ENCODE measurements at places on chromosomes 16 and 17.
A peak's percentile ranks its signal among the peaks of the same experiment; 100 is the strongest.

DNA sequence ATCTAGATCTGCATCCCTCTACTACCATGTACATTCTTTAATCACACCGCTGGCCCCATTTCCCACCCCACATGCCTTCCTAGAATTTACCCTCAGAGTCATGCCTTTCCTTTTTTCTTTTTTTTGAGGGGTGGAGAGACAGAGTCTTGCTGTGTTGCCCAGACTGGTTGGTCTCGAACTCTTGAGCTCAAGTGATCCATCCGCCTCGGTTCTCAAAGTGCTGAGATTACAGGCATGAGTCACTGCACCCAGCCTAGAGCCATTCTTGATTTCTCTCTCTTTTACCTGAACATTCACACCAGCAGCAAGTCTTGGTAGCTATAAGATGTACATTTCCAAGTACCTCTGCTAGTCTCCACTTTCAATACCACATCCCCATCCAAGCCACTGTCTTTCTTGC is 2.1 kb downstream of the PAGR1 start:
- no peak for DNase-seq

DNA sequence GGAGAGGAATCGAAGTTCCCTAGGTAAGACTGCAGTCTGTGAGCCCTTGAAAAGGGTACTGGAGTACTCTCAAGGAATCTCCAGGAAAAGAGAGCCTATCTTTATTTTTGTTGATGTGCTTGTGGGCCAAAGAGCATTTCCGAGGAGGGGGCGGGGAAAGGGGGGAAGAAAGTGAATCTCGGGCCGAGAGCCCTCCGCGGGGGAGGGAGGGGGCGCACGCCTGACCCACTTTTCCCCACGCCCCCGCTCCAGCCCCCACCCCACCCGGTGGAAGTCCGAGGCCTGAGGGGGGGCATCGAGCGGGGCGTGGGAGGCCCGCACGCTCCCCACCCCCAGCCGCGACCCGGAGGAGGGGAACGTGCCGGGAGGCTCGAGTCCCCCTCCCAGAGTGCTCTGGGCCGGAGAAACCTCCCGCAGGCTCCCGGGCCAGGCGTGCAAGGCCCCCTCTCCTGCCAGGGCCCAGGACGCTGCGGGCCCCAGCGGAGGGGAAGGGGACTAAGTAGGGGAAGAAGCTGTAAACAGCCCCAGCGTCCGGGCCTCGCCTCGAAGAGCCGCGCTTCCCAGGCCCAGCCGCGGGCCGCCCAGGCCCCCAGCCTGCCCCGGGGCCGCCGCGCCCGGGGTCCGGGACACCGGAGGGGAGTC is 444 bp downstream of the HELZ start:
- peak; percentile 25 for DNase-seq

GRCh38 chr16:73614131-73614530 is 566.2 kb upstream of the ZFHX3 start:
- no peak for DNase-seq

DNA sequence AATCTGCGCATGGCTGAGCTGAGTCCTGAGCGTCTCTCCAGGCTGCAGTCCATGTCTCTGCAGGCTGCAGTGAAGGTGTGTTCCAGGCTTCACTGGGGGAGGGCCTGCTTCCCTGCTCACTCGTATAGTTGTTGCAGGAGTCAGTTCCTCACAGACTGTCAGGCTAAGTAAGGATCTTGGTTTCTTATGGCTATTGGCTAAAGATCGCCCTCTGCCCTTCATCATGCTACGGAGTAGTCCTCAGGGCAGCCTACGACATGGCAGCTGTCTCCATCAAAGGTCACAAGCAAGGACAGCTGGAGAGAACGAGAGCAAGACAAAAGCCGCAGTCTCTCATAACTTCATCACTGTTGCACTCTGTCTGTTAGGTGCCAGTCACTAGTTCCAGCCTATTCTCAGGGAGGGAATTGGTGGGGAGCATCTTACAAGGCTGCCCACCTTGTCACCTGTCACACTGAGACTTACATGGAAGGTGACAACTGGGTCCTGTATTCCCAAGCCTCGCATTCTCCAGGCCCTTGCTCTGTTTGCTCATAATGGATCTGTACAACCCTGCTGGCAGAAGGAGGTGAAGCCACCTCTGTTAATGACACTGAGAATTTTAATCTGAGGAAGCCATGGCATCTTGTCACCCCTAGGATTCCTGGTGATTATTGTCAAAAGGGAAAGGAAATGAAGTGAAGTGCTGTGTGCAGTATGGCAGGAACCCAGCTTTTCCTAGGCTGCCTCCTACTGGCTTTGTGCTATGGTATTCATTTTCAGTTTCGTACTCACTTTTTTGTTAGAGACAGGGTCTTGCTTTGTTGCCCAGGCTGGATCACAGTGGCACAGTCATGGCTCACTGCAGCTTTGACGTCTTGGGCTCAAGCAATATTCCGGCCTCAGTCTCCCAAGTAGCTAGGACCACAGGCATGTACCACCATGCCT is 43.4 kb downstream of the MFSD11 start:
- no peak for DNase-seq

GRCh38 chr17:61411011-61411260 is 11.3 kb downstream of the TBX2 start:
- no peak for DNase-seq

DNA sequence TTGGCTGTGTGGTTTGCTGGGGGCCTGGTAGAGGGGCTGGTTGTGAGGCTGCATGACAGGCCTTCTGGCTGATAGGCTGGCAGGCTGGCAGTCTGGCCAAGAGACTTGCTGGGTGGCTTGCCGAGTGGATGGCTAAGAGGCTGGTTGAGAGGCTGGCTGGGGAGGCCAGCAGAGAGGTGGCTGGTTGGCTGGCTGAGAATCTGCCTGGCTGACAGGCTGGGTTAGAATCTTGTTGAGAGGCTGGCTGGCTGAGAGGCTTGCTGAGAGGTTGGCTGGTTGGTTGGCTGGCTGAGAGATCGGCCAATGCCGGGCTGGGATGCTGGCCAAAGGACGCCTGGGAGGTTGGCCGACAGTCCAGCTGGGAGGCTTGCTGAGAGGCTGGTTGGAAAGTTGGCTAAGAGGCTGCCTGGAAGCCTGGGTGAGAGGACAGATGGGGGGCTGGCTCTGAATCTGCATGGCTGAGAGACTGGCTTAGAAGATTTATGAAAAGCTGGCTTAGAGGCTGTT is 35.9 kb upstream of the ACSM2B start:
- DNase-seq, result no peak

DNA sequence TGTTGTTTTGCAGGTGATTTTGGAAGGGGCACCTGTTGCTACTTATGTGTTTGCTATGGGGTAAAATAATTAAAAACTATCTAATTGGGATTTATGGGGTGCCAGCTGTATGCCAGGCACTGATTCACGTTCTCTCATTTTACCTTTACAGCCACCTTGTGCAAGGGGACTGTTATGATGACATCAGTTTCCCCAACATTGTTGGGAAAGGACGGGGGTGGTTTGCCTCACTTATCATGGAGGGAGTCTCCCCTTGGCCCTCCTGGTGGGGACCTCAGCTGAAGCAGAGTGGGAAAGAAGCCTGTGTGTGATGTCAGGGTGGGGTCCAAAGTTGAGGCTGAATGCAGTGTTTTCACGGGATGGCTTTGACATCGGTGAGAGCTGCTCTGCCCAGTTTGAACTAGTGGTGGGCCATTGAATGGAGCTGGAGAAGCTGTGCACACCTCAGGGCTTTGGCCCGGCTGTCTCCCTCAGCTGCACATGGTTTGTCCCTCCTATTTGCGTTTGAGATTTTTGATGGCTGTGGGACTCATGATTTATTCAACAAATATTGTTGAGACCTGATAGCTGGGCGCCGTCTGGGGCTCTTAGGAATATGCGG is 36.1 kb downstream of the CMIP start:
- DNase-seq, result no peak

GRCh38 chr16:54648575-54648974 is 282.1 kb upstream of the IRX5 start:
- DNase-seq, result no peak

- no peak for DNase-seq
Observed at GRCh38 chr17:72145962-72146361, 25.1 kb downstream of the SOX9 start.

- DNase-seq, result no peak
Observed at GRCh38 chr17:42133461-42134041, 10.9 kb downstream of the HSPB9 start.

DNA sequence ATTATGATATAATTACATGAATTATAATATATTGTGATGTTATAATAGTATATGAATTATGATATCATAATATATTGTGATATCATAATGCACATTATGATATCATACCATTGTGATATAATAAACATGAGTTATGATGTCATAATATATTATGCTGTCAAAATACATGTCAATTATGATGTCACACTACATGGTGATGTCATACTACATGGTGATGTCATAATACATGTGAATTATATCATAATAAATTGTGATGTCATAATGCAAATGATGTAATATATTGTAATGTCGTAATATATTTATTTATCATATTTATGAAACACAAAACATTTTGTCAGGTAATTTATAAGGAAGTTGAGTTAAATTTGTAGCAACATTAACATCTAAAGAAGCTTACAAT is 1950.1 kb downstream of the TP53TG3F start:
- no peak for DNase-seq

DNA sequence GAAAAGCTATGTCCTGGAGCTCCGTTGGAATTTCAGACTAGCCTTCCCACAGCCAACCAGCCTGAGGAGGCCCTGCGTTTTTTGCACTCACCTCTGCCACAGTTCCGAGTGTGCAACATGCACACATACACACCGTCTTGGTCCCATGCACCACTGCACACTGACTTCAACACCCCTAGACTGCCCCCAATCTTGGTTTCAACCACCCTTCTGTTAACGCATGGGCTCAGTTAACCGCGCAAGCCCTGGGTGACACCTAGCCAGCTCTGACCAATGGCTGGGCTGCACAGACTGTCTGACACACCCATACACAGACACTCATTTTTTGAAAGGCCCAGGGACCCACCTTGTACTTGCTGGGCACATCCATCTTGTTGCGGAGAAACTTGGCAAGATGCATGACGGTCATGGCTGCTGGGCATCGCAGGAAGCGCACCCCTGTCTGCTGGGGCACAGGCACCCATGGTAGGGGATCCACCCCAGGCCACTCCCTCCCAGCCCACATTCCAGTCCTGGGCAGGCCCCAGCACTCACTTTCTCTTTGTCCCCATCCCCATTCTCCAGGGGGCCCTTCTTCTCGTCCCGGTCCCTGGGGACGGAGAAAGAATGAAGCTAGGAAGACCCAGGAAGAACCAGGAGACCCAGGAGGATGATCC is 8.0 kb downstream of the CISD3 start:
- no peak for DNase-seq

Data from activated T-helper 9 cell treated with anti-CD3 and anti-CD28 coated beads, Interleukin-2, amount 50 U/mL, for 16 hours (primary cell).